Hair follicular keratinocyte (primary cell): ENCODE measurements at places on chromosomes 6 and 20. TPM values are rescaled to one million over a fixed set of nuclear protein-coding genes. Genes with fewer than 3 reads are reported as not detected.

The EGFL8 gene
- 0.57 and 1.0 TPM in 2 replicates for total RNA-seq

The GNAS-AS1 gene
- total RNA-seq = 0.62 and 1.6 TPM in 2 replicates

The SLC35F1 gene
- total RNA-seq = 0.04 TPM in 1 of 2 replicates, not detected in the other

The JPH2 gene
- 1.3 and 3.3 TPM in 2 replicates for total RNA-seq

The RHAG gene
- not detected in 2 replicates for total RNA-seq

The UNC93A gene
- not detected in 2 replicates for total RNA-seq

The DLK2 gene
- total RNA-seq = 36.1 and 47.8 TPM in 2 replicates

The AKAP7 gene
- total RNA-seq = 3.0 and 8.5 TPM in 2 replicates

The BIRC7 gene
- total RNA-seq = not detected in 2 replicates

The C20orf202 gene
- not detected in 2 replicates for total RNA-seq

The C20orf204 gene
- under 0.01 and 0.04 TPM in 2 replicates for total RNA-seq

The RBM24 gene
- total RNA-seq = 0.76 and 0.78 TPM in 2 replicates

The SLC17A1 gene
- total RNA-seq = not detected in 2 replicates

The TTK gene
- total RNA-seq = 25.9 and 28.8 TPM in 2 replicates

The TMEM74B gene
- 0.30 and 0.39 TPM in 2 replicates for total RNA-seq

The BEND6 gene
- total RNA-seq = 1.2 and 3.1 TPM in 2 replicates

The PDE10A gene
- total RNA-seq = not detected in 2 replicates

The PIGU gene
- 17.1 and 19.0 TPM in 2 replicates for total RNA-seq

The POU3F2 gene
- total RNA-seq = not detected in 2 replicates

The APCDD1L gene
- total RNA-seq = 0.76 and 1.6 TPM in 2 replicates

The SEL1L2 gene
- not detected in 2 replicates for total RNA-seq

The ETV7 gene
- 0.11 and 0.47 TPM in 2 replicates for total RNA-seq

The FKBP1C gene
- total RNA-seq = 0.08 and 0.39 TPM in 2 replicates

The LY6G6F gene
- total RNA-seq = not detected in 2 replicates

The CNR1 gene
- not detected in 2 replicates for total RNA-seq

The SPDEF gene
- total RNA-seq = 0.08 and 0.11 TPM in 2 replicates

The MYB gene
- total RNA-seq = 0.04 TPM in 1 of 2 replicates, not detected in the other

The ARFGEF2 gene
- 14.1 and 15.8 TPM in 2 replicates for total RNA-seq

The RAMACL gene
- 0.55 TPM in 1 of 2 replicates, not detected in the other for total RNA-seq

The PACRG gene
- 2.3 TPM in 1 of 2 replicates, not detected in the other for total RNA-seq

The SYCP2 gene
- total RNA-seq = 0.04 and 0.16 TPM in 2 replicates

The GPR63 gene
- 1.4 and 1.7 TPM in 2 replicates for total RNA-seq

The LY6G5C gene
- total RNA-seq = 0.70 and 0.76 TPM in 2 replicates

The HEY2 gene
- not detected in 2 replicates for total RNA-seq

The PRDM1 gene
- 2.7 and 10.5 TPM in 2 replicates for total RNA-seq

The SH3BGRL2 gene
- 2.1 and 2.3 TPM in 2 replicates for total RNA-seq

The SGK2 gene
- total RNA-seq = not detected in 2 replicates

The ZFP64 gene
- total RNA-seq = 42.1 and 46.6 TPM in 2 replicates

The GSTA3 gene
- not detected in 2 replicates for total RNA-seq

The BHLHE23 gene
- total RNA-seq = not detected in 2 replicates

The DACT2 gene
- total RNA-seq = 0.16 and 0.57 TPM in 2 replicates

The PERP gene
- total RNA-seq = 229 and 343 TPM in 2 replicates

The TCF19 gene
- 17.5 and 34.9 TPM in 2 replicates for total RNA-seq

The IRAK1BP1 gene
- 2.4 and 2.7 TPM in 2 replicates for total RNA-seq

The ARMH2 gene
- not detected in 2 replicates for total RNA-seq

The ZNF311 gene
- total RNA-seq = 0.84 and 1.6 TPM in 2 replicates

The HLA-DPA1 gene
- total RNA-seq = 0.23 and 0.34 TPM in 2 replicates

The RIPOR3 gene
- 0.04 TPM in 1 of 2 replicates, not detected in the other for total RNA-seq

The EPPIN gene
- total RNA-seq = not detected in 2 replicates

The ERVFRD-1 gene
- total RNA-seq = not detected in 2 replicates

The ARFGEF3 gene
- under 0.01 and 0.08 TPM in 2 replicates for total RNA-seq

The ADGRF5 gene
- total RNA-seq = not detected in 2 replicates

The CNKSR3 gene
- total RNA-seq = 0.47 and 1.1 TPM in 2 replicates

The PRL gene
- not detected in 2 replicates for total RNA-seq

The NXT1 gene
- 48.0 and 75.8 TPM in 2 replicates for total RNA-seq

The LY6G6C gene
- total RNA-seq = 0.15 TPM in 1 of 2 replicates, not detected in the other

The SLCO4A1 gene
- 0.38 and 0.55 TPM in 2 replicates for total RNA-seq
